ENCODE measurements at places on chromosomes 3 and 15.

DNA sequence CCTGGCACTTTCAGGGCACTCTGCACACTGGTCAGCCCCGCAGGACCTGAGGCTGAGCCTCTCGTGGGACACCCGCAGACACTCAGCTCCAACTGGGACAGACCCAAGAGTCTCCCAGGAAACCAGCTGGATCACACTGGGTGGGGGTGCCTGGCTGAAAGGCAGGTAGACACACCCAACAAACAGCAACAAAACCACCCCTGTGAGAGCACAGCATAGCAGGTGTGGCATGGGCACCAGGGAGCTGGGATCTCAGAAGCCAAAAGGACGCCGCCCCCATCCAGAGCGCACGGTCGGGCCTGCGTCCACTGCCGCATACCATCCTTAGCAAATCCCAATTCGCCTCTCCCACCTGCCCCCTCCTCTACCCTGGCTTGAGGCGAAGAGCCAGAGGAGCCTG is 154.2 kb upstream of the LINGO1 start:
- H3K4me1 ChIP-seq = no peaks in the 10 kb centered on the region
- H3K27ac ChIP-seq = no peak overlapping the region
- no peak overlapping the region for H3K4me3 ChIP-seq
- H3K27me3 ChIP-seq = no peaks in the 10 kb centered on the region
- H3K36me3 ChIP-seq = no peaks in the 10 kb centered on the region

GRCh38 chr3:35071772-35072171 is 567.6 kb upstream of the ARPP21 start:
- no peaks in the 10 kb centered on the region for H3K27me3 ChIP-seq
- no peak overlapping the region for H3K27ac ChIP-seq
- H3K36me3 ChIP-seq = no peaks in the 10 kb centered on the region
- no peak for DNase-seq
- H3K4me3 ChIP-seq = no peak overlapping the region
- no peaks in the 10 kb centered on the region for H3K4me1 ChIP-seq

DNA sequence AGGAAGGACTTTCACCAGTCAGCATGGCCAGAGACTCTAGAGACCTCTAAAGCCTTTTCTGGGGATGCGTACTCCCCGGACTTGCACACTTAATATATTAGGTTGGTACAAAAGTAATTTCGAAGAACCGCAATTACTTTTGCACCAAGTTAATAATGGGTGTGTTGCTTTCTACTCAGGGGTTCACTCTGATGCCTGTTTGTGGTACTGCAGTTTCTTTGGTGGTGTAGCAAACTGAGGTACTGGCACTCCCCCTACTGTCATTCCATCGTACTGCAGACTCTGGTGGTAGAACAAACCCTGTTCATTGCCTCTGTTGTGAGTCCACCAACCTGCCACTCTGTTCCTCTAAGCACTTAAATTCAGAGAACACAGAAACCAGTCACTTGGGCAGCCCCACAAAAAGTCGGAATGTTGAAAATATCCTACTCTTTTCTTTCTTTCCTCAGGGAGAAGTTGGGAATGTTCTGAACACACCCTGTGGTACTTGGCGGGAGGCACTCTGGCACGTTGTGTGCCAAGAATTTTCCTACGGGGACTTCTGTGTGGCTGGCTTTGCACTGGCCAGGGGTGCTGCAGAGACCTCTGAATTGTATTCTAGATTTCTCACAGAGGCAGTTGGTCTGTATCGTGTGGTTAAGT is 46.3 kb downstream of the GABRG3 start:
- no peaks in the 10 kb centered on the region for H3K27me3 ChIP-seq
- DNase-seq = peak; percentile 63
- H3K4me3 ChIP-seq = no peak overlapping the region
- no peak overlapping the region for H3K27ac ChIP-seq
- no peaks in the 10 kb centered on the region for H3K36me3 ChIP-seq

DNA sequence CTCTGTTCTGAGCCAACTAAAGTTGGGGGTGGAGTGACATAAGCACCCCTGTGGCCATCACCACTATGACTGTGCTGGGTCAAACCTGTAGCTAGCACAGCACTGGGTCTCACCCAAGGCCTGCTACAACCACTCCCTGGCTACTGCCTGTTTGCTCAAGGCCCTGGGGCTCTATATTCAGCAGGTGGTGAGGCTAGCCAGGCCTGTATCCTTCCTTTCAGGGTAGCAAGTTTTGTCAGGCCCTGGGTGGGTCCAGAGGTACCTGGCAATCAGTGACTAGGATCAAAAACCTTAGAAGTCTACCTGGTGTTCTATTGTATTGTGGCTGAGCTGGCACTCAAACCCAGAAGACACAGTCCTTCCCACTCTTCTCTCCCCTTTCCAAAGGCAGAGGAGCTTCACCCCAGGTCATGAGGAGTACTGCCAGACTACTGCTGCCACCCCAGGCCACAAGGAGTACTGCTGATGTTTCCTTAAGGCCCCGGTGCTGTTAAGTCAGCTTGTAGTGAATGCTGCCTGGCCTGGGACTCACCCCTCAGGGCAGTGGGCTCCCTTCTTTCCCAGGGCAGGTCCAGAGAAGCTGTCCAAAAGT is 170.8 kb downstream of the IGSF11 start:
- no peak for DNase-seq
- no peaks in the 10 kb centered on the region for H3K36me3 ChIP-seq
- H3K27me3 ChIP-seq = no peaks in the 10 kb centered on the region
- H3K4me3 ChIP-seq = no peak overlapping the region

GRCh38 chr3:30810625-30811024 is 83.8 kb downstream of the GADL1 start:
- no peaks in the 10 kb centered on the region for H3K27me3 ChIP-seq
- no peak for DNase-seq
- H3K4me3 ChIP-seq = no peak overlapping the region
- H3K4me1 ChIP-seq = no peaks in the 10 kb centered on the region
- no peaks in the 10 kb centered on the region for H3K36me3 ChIP-seq
- no peak overlapping the region for H3K27ac ChIP-seq

GRCh38 chr15:70420948-70421482 is 323.3 kb upstream of the TLE3 start:
- H3K36me3 ChIP-seq = no peaks in the 10 kb centered on the region
- H3K4me3 ChIP-seq = no peak overlapping the region
- H3K27me3 ChIP-seq = no peaks in the 10 kb centered on the region

All from thyroid gland (tissue), 4 donors.